Purkinje cell (primary cell): ENCODE measurements at places on chromosomes 13 and 19. TPM values are rescaled to one million over a fixed set of nuclear protein-coding genes. Genes with fewer than 3 reads are reported as not detected.

The B3GNT3 gene
- polyA plus RNA-seq: not detected in 2 replicates

The DENND1C gene
- not detected in 2 replicates for polyA plus RNA-seq

The KLC3 gene
- 0.23 TPM in 1 of 2 replicates, not detected in the other for polyA plus RNA-seq

The LILRB1 gene
- polyA plus RNA-seq: not detected in 2 replicates

The OR7A5 gene
- polyA plus RNA-seq: not detected in 2 replicates
